ENCODE measurements at places on chromosomes 7 and 10. TPM values are rescaled to one million over a fixed set of nuclear protein-coding genes. Genes with fewer than 3 reads are reported as not detected.

GRCh38 chr7:66036788-66037187 lies 38.8 kb upstream of the ASL start:
- no peak for DNase-seq

AUTS2 gene
- total RNA-seq: not detected

GJC3 gene
- total RNA-seq: not detected

- no peak for DNase-seq
Observed at GRCh38 chr10:24287559-24288195, 78.7 kb downstream of the KIAA1217 start.

DNA sequence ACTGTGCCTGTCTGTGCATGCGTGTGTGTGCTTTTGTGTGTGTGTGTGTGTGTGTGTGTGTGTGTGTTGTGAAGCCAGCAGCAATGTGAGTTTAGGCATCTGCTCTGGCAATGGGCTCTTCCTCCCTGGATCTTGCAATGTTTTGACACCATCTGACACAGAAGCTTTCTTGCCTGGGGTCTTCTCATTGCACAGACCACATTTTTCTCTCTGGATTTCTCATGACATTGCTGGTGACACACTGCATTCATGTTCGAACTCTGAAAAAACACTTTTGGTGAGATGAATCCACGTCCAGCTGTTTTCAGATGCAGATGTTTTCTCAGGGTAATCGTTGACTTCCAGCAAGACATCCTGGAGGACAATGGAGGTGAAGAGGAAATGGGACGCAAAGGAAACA lies 63.0 kb upstream of the FZD8 start:
- no peak for DNase-seq

GRCh38 chr10:123567984-123568739 lies 98.0 kb upstream of the GPR26 start:
- no peak for DNase-seq

DNA sequence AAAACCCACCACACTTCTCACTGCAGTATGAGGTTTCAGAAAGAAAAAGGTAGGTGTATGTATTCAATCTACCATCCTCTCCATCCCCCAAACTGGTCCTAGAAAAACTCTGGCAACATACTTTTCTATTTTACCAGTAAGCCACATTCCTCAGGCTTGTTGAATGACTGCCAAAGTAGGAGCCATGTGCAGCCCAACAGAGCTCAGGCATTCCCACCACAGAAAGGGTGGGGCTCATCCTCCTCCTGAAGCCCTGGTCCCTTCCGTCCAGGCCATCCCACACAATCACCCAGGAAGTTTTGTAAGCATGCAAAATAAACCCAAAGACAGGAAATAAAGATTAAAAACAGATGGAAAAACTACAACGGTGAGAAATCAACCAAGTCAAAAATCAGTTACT lies 57.2 kb downstream of the MAD1L1 start:
- peak; percentile 51 for DNase-seq

- no peak for DNase-seq
Observed at GRCh38 chr7:135713836-135714470, 14.0 kb downstream of the SLC13A4 start.

DNA sequence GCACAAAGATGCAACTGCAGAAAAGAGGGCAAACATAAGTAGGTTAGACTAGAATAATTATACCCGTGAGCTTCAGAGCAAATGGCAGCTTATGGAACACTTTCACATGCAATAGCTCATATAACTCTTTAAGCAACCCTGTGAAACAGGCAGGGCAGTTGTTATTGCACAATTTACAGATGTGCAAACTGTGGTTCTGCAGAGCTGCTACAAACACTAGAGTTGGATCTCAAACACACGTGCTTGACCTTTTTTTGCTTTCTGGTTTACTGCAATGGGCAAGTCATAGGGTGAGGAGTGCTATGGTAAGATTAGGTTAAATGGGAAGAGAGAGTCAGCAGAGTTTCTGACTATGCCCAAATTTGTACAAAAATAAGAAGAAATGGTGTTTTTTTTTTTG lies 610.8 kb downstream of the GATA3 start:
- no peak for DNase-seq

GRCh38 chr10:74548676-74549075 lies 277.7 kb upstream of the KAT6B start:
- no peak for DNase-seq

DNA sequence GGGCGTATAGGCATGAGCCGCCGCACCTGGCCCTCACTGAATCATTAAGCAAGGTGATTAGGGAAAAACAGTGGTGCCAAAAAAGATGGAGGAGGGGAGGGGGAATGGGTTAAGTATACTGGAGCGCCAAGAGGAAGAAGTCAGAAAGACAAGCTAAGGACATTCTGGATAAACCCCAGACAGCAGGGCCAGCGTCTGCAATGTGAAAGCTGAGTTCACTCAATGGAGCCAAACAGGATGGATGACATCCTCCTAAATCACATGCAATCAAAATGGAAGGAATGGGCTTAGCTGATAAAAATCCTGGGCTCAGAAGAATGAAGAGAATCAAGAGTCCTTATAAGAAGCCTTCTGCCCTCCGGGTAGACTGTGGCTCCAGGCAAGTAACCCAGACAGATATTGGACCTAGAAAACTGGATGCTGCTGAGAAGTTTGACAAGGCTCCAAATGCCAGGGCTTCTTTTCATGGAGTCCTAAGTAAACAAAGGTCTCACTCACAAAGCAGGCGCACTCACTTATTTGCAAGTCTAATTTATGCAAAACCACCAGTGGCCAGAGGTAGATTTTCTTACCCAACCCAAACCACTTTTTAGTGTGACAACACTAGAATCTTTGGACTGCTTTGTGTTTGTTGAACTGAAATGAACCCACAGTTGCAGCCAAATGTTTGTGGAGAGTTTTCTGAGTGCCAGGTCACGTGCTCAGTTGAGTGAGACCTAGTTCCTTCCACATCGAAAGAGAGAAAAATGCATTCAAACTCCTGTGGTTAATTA lies 519.1 kb upstream of the AUTS2 start:
- DNase-seq: no peak

GRCh38 chr7:103660455-103661371 lies 214.7 kb upstream of the SLC26A5 start:
- peak; percentile 22 for DNase-seq

- no peak for DNase-seq
Observed at GRCh38 chr10:10477844-10478243, 539.8 kb upstream of the CELF2 start.

GRCh38 chr10:118809357-118810220 lies 54.8 kb upstream of the CACUL1 start:
- DNase-seq: no peak

NRCAM gene
- total RNA-seq: 15.0 TPM

GRCh38 chr7:17626235-17626634 lies 314.1 kb downstream of the SNX13 start:
- DNase-seq: no peak

DNA sequence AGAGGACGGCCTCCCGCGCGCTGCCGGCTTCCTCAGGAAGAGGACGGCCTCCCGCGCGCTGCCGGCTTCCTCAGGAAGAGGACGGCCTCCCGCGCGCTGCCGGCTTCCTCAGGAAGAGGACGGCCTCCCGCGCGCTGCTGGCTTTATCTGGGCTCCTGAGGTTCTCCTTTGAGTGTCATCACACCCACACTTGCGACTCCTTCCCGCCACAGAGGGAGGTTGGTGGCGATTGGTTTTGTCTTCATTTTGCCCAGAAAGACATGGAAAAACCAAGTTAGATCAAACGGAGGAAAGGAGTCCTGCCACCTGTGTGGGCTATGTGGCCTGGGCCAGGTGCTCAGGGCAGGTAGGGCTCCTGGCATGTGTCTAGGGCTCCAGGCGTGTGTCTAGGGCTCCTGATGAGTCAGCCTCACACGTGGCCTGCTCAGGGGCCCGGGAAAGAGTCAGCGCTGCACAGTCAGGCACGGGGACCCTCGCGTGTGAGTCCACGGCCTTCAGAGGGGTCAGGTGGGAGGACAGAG lies 138.0 kb downstream of the VIPR2 start:
- DNase-seq: no peak

- DNase-seq: peak; percentile 41
Observed at GRCh38 chr10:114458955-114459354, 54.7 kb upstream of the AFAP1L2 start.

GRCh38 chr10:75410132-75411005 lies 8.8 kb upstream of the ZNF503 start:
- DNase-seq: no peak

DNA sequence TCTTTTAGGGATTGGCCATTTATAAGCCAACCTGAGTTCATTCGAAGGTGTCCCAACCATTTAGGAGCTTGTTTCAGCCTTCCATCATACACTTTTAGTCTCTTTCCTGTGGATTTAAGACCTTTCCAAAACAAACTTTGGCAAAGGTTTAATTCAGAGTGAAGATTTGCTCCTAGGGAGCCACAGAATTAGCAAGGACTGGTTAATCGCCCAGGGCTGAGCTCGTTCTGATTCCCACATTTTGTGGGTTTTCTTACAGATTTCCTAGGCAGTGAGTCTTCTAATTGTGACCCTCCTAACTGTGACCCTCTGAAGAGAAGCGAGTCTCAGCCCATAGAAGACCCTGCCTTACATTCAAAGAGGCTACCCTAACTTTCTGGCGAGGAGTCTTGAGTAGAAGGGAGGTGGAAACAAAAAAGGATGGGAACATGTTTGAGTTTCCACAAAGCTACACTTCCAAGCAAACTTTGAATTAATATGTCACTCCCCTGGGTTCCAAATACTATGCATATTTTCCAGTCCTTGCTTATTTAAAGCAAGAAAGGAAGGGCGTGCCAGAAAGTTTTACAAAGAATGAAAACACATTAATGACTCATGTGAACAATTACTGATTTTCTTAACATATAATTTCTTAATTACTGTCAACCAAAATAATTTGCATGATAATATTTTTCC lies 118.3 kb downstream of the ARID5B start:
- no peak for DNase-seq

OR2A42 gene
- total RNA-seq: not detected

DNA sequence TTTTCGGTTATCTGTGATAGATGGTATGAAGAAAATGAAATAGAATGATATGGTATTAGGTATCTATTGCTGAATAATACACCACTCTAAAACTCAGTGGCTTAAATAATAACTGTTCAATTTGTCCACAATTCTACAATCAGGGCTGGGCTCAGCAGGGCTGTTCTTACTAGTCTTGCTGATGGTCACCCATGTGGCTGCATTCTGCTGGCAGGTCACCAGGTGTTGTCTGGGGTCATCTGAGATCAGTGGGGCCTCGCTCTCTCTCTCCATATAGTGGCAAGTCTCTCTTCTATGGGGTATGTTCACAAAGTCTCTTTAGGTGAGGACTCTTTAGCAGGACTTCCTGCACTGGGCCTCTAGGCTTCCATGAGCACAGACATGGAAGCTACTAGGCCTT lies 130.4 kb upstream of the SORCS3 start:
- no peak for DNase-seq

DNA sequence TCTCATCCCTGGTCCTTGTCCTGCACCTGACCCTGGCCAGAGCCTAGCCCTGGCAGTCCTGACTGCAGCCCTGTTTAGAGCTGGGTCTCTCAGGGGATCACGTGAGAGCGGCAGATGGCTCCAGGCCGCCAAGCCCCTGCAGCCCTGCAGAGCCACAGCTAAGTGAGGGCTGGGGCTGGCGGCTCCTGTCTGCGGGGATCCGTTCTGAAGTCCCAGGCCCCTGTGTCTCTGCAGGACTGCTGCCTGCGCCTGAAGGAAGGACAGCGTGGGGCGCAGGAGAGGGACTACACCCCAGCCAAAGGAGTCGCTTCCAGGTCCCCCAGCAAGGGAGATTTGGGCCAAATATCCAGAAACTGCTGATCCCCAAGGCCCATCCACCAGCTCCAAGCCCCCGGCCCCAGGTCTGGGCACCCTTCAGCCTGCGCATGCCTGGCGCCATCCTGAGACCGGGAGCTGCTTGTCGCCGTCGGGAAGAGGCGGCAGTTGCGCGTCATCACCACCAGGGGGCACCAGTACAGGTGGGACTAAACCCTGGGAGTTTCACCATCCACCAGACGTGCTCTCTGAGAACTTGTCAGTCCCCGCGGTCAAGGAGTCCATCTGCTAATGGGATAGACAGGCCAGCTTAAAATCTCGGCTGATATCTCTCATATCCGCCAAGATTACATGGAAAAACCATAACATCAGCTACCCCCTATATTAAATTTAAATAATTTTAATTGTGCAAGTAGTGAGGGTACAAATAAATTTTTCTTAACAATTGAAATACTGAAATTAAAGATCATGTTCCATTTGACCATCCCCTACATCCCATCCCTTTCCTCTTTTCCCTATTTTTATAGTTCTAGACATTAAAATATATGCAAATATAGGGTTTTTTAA lies 25.1 kb upstream of the GHRHR start:
- peak; percentile 99 for DNase-seq

DNA sequence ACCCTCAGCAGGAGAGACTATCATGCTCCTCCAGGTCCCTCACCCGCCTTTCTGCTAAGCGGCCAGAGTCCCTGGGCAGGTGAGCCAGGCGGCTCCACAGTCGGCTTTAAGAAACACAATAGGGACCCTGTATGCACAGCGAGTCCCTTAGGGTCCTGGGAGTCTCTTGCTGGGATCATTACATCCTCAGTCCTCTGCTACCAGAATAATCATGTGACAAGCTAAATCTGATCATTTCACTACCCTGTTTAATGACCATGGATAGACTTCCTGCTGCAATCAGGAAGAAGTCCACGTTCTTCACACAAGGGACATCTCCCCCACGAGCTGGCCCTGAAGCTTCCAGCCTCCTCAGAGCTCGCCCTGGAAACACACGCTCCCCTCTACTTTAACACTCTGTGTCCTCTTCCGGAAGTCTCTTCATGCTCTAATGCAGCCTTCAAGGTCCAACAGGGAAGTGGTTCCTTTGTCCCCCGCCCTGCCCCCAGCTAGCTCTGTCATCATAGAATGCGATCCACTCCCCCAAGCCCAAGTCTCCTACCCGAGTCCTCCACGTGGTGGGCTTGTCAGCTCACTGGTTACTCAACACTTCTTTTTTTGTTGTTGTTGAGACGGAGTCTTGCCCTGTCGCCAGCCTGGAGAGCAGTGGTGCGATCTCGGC lies 101.5 kb downstream of the RNF216 start:
- no peak for DNase-seq

UBTD1 gene
- 8.7 TPM for total RNA-seq

RELN gene
- 0.31 TPM for total RNA-seq

DNA sequence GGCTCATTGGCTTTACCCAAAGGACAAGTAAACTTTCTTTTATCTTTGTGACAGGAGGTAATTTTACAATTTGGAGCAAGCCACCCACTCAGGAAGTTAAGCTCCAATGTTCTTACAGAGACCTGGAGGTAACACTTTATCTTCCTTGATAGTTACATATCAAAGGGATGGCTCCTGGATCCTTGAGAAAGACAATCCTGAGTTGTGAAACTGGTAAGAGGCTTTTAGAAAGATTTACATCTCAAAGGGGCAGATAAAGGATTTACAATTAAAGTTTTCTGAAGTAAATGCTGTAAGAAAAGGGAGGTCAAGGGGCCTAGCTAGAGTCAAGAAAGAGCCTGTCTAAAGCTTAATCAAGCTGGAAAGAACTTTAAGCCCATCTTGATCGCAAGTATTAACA lies 124.4 kb upstream of the ZNF804B start:
- DNase-seq: no peak

KAZALD1 gene
- total RNA-seq: 1.7 TPM

- DNase-seq: no peak
Observed at GRCh38 chr7:41745451-41745850, 42.6 kb upstream of the INHBA start.

LRRC17 gene
- 0.42 TPM for total RNA-seq

OR9A2 gene
- not detected for total RNA-seq

ABCF2 gene
- total RNA-seq: 43.0 TPM

All from Calu3 (cell line).